Mesothelial cell of epicardium (in vitro differentiated cells): ENCODE measurements at places on chromosomes 13 and 19. TPM values are rescaled to one million over a fixed set of nuclear protein-coding genes. Genes with fewer than 3 reads are reported as not detected.
A peak's percentile ranks its signal among the peaks of the same experiment; 100 is the strongest.

The ARHGEF18 gene
- total RNA-seq = 45.3 to 50.3 TPM (median 47.8 TPM) in 3 replicates

The ZNF285 gene
- total RNA-seq = 9.8 to 11.6 TPM (median 11.2 TPM) in 3 replicates

The CCL25 gene
- total RNA-seq = 0.29 to 0.42 TPM in 2 of 3 replicates, not detected in the other

The GFY gene
- not detected in 3 replicates for total RNA-seq

The CD33 gene
- not detected in 3 replicates for total RNA-seq

GRCh38 chr13:79044415-79044814, 361.6 kb downstream of the RBM26 start:
- H3K4me1 ChIP-seq = no peaks in the 10 kb centered on the region
- H3K4me3 ChIP-seq = no peak overlapping the region
- DNase-seq = no peak
- no peaks in the 10 kb centered on the region for H3K36me3 ChIP-seq
- H3K27ac ChIP-seq = no peak overlapping the region

GRCh38 chr13:45156565-45157361, 36.5 kb downstream of the GTF2F2 start:
- peaks cover 10% of the 10 kb centered on the region for H3K4me1 ChIP-seq
- H3K36me3 ChIP-seq = peaks cover 40% of the 10 kb centered on the region
- no peak overlapping the region for H3K4me3 ChIP-seq
- no peak for DNase-seq
- peak overlapping the region; percentile 23 for H3K27ac ChIP-seq

- peak overlapping the region; percentile 96 for H3K4me3 ChIP-seq
- no peaks in the 10 kb centered on the region for H3K27me3 ChIP-seq
- peaks cover 2% of the 10 kb centered on the region for H3K36me3 ChIP-seq
- DNase-seq = no peak
Measured at GRCh38 chr19:1206864-1207450, 1.4 kb downstream of the STK11 start.
